ENCODE measurements at places on chromosomes 1 and 21. TPM values are rescaled to one million over a fixed set of nuclear protein-coding genes. Genes with fewer than 3 reads are reported as not detected.

The SLC45A3 gene
- total RNA-seq: 3.1 TPM

The HHIPL2 gene
- total RNA-seq: 0.27 TPM

The GJA9 gene
- not detected for total RNA-seq

The TFAP2E gene
- total RNA-seq: 5.5 TPM

The STUM gene
- total RNA-seq: 2.9 TPM

The GPR37L1 gene
- 0.88 TPM for total RNA-seq

The NPPB gene
- not detected for total RNA-seq

The ADAMTS1 gene
- 56.2 TPM for total RNA-seq

The TMEM50A gene
- 80.1 TPM for total RNA-seq

The GBP3 gene
- 5.4 TPM for total RNA-seq

The ADAMTS5 gene
- 19.0 TPM for total RNA-seq

All from camera-type eye (tissue), 1 donor.